ENCODE measurements at places on chromosomes 6 and 20.

- DNase-seq, result peak; percentile 86
Observed at GRCh38 chr6:44127186-44128019, at the start of the genes MRPL14 and TMEM63B. Gene MRPL14, minus strand, starts transcription at chr6:44127452. Its CDS starts 10,841 bp downstream, at chr6:44116611. Gene TMEM63B, plus strand, starts transcription at chr6:44127554. Its CDS starts 7,031 bp downstream, at chr6:44134585.

GRCh38 chr20:6017880-6018279 lies 36.0 kb downstream of the LRRN4 start:
- DNase-seq, result no peak

GRCh38 chr6:152401978-152402377 lies 235.2 kb downstream of the SYNE1 start:
- no peak for DNase-seq

DNA sequence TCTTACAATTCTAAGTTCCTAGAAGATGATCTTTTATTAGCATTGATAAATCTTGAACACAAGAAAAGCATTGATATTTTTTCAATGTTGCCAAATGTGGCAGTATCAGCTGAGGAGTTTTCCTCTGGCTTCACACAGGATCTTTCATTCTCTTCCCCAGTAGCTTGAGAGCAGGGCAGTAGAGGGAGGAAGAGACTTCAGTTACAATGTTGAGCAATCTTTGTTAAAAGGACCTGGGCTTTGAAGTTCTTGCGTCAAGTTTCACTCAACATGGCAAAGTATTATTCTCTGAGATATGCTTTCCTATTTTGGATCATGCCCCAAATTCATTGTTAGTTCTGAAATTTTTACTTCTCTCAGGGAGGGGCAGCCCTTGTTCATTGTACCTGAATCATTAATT lies 238.0 kb downstream of the COL12A1 start:
- DNase-seq, result no peak

- DNase-seq, result no peak
Observed at GRCh38 chr6:168508903-168509302, 67.9 kb downstream of the SMOC2 start.

GRCh38 chr6:108796875-108797274 lies 51.3 kb upstream of the ARMC2 start:
- DNase-seq, result no peak

DNA sequence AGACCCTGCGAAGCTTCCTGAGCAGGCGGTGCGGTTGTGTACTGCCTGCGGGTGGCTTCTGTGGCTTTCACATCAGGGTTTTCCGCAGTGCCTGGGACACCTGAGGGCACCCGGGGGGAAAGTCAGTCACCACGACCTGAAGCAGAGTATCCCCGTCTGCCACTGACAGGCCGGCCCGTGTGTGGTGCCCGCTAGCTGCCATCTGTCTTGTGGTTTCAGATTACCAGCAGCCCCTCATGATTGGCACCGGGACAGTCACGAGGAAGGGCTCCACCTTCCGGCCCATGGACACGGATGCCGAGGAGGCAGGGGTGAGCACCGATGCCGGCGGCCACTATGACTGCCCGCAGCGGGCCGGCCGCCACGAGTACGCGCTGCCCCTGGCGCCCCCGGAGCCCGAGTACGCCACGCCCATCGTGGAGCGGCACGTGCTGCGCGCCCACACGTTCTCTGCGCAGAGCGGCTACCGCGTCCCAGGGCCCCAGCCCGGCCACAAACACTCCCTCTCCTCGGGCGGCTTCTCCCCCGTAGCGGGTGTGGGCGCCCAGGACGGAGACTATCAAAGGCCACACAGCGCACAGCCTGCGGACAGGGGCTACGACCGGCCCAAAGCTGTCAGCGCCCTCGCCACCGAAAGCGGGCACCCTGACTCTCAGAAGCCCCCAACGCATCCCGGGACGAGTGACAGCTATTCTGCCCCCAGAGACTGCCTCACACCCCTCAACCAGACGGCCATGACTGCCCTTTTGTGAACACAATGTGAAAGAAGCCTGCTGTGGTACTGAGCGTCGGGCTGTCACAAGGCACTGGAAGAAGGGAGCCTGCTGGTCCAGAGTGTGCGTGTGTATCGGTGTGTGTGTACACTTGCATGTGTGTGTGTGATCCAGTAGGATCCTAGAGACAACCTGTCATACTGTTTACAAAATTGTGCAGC lies 54.4 kb downstream of the GOPC start:
- peak; percentile 35 for DNase-seq

DNA sequence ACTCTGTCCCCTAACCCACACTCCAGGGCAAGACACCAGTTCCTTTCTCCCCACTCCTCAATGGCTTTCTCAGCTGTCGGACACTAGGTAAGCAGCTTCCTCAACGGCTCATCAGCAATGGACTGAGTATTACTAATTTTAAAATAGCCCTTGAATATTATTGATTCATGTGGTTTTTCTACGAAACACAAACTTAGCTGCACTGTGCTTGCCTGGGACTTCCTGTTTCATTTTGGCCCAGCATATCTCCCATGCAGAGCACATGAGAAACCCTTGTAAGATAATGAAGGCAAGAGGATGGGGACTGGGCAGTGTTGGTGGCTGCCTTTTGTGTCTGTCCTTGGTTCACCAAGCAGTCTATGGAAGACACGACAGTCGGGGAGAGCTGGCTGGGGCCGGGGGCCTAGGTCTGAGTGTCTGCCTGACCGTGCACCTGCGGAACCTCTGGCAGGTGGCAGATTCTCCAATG lies 48.9 kb downstream of the RNASET2 start:
- no peak for DNase-seq

GRCh38 chr20:49989234-49990065 lies 6.7 kb downstream of the SNAI1 start:
- DNase-seq, result no peak

GRCh38 chr6:11323666-11324452 lies 91.4 kb upstream of the NEDD9 start:
- DNase-seq, result no peak

DNA sequence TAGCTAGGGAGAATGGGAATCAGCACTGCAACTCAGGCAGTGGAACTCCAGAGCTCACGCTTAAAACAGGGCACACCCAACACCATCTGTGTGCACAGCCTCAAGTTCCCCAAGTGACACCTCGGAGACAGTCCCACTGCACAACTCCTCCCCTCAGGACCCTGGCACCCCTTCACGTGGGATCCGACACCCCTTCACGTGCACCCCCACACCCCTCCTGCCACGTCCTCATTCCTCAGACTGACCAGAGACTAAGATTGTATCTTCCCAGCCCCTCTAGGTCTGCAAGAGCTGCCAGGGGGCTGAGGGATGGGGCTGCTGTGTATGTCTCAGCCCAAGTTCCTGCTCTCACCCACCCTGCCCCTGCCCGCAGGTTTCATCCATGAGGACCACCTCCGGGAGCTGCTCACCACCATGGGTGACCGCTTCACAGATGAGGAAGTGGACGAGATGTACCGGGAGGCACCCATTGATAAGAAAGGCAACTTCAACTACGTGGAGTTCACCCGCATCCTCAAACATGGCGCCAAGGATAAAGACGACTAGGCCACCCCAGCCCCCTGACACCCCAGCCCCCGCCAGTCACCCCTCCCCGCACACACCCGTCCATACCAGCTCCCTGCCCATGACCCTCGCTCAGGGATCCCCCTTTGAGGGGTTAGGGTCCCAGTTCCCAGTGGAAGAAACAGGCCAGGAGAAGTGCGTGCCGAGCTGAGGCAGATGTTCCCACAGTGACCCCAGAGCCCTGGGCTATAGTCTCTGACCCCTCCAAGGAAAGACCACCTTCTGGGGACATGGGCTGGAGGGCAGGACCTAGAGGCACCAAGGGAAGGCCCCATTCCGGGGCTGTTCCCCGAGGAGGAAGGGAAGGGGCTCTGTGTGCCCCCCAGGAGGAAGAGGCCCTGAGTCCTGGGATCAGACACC lies 7.6 kb downstream of the MYL9 start:
- no peak for DNase-seq

- DNase-seq, result no peak
Observed at GRCh38 chr6:69111301-69111700, 476.2 kb downstream of the ADGRB3 start.

GRCh38 chr20:37823296-37823980 lies 79.5 kb upstream of the VSTM2L start:
- no peak for DNase-seq

GRCh38 chr6:52045033-52045432 lies 42.4 kb downstream of the PKHD1 start:
- DNase-seq, result no peak

DNA sequence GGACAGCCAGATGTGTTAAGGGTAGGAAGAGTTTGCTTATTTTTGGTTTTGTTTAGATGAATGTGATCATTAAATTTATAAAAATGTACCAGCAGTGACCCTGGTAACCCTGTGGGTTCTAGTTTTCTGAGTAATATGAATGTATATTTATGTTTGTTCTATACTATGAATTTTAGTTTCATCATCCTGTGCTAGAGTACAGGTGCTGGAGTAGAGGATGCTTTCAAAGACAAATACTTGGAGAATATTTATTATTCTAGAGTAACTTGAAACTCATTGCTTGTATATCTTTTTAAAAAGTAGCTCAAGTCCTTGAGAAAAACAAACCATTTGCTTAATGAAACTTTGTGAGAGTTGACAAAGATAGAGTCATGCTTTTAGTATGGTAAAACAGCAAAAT lies 7.8 kb downstream of the LRRC1 start:
- no peak for DNase-seq

- DNase-seq, result no peak
Observed at GRCh38 chr6:166245148-166245547, 63.0 kb downstream of the PRR18 start.

DNA sequence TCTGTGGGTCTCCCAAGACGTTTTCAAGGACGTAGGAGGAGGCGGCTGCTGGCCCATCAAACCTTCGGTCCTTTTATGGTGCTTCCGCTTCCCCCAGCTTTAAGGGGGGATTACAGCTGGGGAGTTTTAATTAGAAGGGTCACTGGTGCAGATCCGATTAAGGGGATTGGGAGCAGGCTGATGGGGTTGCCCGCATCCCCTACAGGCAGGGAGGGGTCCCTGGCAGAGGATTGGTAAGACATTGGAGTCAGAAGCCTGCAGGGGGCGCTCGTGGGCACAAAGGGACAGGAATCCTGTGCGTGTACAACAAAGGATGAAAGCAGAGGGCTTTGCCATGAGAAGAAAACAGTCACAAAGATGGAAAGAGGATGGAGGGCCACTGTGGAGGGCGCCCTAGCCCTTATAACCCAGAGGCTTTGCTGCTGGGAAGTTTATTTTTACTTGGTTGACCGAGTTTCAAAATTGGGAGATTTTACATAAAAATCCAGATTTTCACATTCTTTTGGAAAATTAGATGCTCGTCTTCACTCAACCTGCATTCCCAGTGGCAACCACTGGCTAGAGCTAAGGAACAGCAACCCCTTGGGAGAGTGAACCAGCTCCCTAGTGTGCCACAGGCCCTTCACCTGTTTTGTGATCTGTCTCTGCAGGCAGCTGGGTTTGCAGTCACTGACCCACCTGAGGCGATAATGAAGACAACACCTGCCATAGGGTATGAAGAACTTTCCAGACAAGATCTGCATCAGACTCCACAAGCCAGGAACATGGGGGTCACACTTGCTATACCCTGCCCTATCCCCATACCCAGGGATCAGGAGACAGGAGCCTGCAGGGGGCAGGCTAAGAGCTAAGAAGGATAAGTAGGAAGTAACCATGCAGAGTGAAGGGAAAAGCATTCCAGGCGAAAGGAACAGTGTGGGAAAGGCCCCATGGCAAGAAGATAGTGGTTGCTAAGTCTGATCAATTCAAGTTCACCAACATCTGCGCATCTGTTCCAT lies 97.7 kb downstream of the KCNB1 start:
- peak; percentile 39 for DNase-seq

GRCh38 chr20:44247586-44248409 lies 690 bp downstream of the GDAP1L1 start:
- peak; percentile 5 for DNase-seq

- DNase-seq, result no peak
Observed at GRCh38 chr20:2899243-2899642, 26.0 kb downstream of the PTPRA start.

DNA sequence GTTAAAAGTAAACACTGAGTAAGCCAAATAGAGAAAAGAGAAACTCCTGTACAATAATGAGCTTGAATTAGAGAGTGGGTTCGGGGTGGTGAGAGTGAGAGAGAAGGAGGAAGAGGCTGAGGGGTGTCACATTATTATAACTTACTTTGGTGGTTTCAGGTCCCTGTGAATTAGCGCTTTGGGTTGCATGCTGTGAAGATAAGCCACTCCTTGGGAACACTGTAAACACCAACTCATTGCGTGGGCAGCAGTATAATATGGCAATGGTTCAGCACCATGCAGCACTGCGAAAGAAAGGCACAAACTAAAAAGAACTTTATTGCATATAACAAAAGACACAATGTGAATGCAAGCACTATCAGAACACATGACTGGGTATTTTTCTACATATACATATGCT lies 26.9 kb downstream of the MAP3K7 start:
- DNase-seq, result no peak

DNA sequence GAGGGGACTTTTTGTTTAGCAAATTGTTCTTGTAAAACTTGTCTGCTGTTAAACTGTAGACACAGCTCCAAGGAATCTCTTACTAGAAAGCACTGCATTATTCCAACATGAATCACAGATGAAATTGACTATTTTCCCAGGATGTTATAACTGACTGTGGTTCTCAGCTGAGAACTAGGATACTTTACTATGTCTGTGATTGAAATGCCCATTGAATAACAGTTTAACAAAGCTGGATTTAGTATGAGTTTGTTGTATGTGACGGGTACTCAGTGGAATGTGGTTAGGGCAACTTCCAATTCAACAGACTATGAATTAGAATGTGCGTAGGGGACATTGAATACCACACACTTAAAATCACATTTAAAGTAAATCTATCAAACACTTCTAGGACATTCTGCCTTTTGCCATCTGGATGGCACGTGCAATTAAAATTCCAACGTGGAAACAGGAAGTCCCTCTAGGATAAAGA lies 193.4 kb upstream of the PREP start:
- no peak for DNase-seq

DNA sequence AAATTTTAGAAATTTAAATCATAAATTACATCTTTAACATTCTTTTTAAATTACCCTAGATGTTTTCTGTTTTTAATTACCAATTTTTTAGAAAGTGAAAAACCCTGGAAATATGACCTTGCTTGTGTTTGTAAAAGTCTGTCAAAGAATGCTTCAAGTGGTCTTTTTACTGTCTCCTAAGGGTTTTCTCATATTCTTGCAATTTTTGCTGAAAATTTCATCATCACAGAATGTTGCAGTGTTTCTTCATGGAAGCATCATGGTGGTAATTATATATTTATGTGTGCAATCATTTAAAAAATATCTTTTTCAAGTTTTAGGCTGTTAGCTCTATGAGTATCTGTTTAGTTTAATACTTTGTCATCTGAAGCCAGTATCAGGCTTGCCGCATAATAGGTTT lies 178.2 kb downstream of the HDGFL1 start:
- DNase-seq, result no peak

- no peak for DNase-seq
Observed at GRCh38 chr6:44102527-44102926, 24.7 kb downstream of the MRPL14 start.

DNA sequence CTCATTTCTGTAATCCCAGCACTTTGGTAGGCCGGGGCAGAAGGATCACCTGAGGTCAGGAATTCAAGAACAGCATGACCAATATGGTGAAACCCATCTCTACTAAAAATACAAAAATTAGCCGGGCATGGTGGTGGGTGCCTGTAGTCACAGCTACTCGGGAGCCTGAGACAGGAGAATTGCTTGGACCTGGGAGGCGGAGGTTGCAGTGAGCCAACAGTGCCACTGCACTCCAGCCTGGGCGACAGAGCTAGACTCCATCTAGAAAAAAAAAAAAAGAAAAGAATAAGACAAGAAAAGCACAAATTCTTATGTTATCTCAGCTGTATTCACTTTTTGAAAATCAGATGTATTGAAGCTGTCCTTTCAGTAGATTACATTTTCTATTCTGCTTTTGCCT lies 289.4 kb downstream of the GRIK2 start:
- DNase-seq, result no peak

- DNase-seq, result no peak
Observed at GRCh38 chr6:130517444-130517931, 151.7 kb downstream of the TMEM200A start.

- no peak for DNase-seq
Observed at GRCh38 chr6:66628917-66629316, 921.9 kb upstream of the EYS start.

All from stimulated activated CD8-positive, alpha-beta memory T cell treated with anti-CD3 and anti-CD28 coated beads, Interleukin-15, amount 100 ng/mL, for 48 hours (primary cell).